Esophagus squamous epithelium (tissue), 5 donors: ENCODE measurements at places on chromosomes 11 and 22.

DNA sequence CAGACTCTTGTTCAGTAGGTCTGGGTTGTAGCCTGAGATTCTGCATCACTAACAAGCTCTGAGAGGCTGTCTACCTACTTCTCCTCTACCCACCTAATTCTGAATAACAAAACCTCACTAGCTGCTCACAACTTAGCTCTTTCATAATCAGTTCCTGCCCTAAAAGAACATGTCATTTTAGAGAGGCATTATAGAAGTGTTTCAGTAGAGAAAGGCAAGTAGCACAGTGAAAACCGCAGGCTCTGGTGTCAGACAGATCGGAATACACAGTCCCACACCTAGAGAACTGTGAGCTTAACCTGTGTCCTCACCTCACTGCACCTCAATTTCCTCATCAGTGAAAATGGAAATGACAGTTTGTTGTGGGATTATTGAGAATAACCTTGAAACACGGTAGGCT is 1337.6 kb upstream of the TENM4 start:
- DNase-seq = no peak

- no peak for DNase-seq
Measured at GRCh38 chr11:81585390-81585933, 1148.2 kb downstream of the FAM181B start.

- DNase-seq = no peak
Measured at GRCh38 chr11:45872651-45873356, 12.6 kb upstream of the MAPK8IP1 start.

DNA sequence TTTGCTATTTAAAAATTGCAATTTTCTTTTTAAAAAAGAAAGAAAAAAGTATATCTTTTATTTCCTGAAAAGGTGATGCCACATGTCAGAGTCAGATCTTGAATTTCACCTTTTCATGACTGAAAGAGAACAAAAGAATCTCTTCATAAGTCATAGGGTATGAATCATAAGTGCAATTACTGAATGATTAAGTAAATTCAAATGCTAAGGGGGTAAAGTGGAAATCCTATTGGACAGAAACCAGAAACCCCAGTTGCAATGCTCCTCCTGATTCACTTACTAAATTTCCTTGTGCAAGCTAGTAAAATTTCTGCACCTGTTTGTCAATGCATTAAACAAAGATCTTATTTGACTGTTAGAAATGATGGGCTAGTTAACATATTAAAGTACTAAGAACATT is 8.2 kb upstream of the PRRG4 start:
- DNase-seq = no peak

GRCh38 chr11:76185931-76186401 is 20.3 kb downstream of the WNT11 start:
- DNase-seq = no peak

DNA sequence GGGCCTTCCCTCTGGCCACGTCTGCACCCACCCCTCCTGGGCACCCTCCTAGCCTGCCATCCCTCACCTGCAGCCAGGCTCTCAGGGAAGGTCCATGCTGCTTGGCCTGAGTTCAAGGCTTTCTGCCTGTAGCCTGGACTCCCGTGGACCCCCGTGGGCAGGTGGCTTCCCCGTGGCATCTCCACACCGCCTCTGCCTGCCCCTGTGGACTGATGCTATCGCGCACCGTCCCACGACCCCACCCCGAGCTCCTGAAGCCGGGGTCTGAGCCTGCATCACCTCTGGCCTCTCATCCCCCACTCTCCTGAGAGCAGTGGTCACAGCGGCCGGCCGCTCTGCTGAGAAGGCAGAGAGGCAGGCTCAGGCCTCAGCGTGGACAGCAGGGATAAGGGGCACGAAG is 4.5 kb downstream of the IFITM5 start:
- no peak for DNase-seq

- DNase-seq = no peak
Measured at GRCh38 chr22:28034760-28035401, 115.8 kb upstream of the PITPNB start.

DNA sequence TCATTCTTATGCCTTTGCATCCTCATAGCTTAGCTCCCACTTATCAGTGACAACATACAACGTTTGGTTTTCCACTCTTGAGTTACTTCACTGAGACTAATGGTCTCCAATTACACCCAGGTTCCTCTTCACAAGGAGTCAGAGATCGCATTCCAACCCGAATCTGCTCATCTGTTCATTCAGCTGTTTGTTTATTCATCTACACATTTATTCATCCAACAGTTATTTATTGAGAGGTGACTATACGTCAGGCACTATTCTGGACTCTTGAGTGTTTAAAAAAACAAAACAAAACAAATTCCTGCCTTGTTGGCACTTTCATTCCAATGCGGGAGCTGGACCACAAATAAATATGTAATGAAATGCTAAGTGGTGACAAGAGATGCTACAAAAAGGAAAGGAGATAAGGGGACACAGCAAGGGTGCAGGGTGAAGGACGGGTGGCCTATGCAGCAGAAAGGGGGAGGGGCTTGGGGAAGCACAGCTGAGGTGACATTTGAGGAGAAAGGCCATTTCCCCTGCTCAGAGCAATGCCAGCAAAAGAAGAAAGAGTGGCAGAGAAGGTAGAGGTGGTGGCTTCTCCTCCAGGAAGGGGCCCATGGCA is 393.8 kb upstream of the SYN3 start:
- DNase-seq = no peak

- DNase-seq = no peak
Measured at GRCh38 chr11:9642894-9643293, 21.0 kb upstream of the SWAP70 start.

GRCh38 chr11:67504005-67504949 is 886 bp downstream of the PITPNM1 start:
- no peak for DNase-seq

DNA sequence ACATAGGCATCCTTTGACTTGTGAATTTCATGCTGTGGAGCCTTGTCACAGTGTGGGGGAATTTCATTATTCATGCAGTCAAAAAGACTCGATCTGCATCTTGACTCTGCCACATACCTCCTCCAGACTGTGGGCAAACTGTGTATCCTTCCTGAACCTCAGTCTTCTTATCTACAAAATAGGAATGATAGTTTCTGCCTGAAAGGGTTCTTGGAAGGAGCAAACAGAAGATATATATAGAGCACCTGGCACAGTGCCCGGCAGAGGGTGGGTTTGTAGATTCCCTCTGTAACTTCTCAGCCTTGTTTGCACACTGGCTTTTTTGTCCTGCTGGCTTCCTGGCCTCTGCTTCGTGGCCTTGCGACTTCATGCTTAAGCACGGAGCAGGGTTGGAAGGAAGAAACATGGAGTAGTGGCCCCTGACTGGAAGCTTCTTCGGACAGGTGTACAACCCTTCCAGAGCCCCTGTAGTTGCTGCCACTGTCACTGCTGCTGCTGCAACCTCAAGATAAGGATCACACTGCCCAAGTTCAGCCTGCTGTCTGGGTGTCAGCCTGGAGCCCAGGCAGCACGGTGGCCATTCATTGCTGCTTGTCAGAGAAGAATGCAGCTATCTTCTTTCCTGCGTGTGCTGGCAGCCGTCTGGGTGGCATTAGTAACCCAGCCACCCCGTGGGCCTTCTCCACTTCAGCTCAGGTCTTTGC is 106.4 kb downstream of the MICAL2 start:
- no peak for DNase-seq

DNA sequence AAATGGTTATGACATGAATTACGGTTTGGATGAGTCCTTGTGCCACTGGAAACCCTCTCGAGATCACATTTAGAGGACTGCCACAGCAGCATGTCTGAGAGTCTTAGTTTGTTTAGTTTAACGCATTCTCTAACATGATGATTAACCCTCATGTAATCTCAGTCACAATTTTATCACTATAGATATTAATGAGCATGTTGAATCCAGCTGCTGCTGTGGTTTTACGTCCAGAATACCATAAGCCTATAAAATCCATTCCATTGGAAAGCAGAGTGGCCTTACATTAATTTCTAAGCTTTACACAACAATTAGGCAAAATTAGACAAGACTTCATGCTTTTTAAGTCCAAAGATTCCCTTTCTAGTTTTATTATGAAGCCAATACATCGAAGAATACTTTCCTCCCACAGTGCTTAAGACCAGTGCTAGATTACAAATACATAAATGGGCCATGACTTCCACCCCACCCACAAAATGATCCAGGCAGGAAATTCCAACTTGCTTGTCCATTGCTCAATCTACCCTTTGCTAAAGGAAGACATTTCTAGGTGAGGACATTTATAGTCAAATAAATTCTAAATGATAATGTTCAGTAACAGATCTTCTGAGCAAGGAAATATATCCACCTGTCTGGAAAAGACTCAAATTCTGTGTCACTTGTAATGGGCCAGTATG is 3.5 kb upstream of the ELMOD1 start:
- DNase-seq = no peak

DNA sequence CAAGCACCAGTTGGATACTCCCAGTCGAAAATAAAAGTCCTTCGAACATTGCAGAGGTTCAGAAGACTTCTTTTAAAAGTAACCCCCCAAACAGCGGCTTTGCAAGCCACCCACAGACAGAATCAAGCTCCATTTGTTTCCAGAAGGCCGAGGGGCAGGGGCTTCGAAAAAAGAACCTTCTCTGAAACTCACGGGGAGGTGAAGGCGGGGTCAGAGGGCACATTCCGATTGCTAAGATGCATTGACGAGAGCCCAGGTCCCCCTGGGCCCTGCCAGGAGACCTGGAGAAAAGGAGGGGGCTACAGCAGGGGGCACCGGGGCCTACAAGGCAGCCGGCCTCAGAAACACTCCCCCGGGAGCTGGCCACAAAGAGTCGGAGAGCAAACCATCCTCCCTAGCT is 306.8 kb downstream of the MN1 start:
- no peak for DNase-seq

DNA sequence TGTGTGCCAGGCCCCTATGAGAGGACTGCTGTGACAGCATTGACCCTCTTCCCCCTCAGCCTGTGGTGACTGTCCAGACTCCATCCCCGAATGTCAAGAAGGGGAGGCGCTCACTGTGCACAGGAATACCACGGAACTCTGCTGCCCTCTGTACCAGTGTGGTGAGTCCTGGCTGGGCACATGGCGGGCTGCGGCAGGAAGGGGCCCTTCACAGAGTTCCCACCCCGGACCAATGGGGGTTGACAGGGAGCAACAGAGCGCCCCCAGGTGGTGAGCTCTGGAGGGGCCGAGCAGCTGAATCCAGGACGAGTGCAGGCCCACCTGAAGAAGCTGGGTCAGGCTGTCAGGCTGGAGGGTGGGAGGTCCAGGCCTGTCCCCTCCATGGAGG is 83.8 kb upstream of the MYOD1 start:
- no peak for DNase-seq

DNA sequence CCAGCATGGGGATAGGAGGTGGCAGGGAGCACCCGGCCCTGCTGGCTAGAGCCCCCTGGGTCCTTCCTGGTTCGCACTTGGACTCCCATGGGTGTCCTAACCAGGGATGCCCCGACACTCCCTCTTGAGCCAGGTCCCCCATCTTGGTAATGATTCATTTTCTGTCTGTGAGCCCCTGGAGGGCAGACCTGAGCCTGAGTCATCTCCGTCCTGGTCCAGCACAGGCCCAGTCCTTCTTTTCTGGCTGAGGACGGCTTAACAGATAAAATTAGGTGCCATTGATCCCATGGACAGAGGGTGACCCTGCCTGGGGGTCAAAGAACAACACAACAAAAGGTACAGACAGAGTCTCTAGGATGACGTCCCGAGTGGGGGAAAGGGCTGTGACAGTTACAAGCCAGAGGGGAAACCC is 3.5 kb downstream of the RHOD start:
- no peak for DNase-seq

- no peak for DNase-seq
Measured at GRCh38 chr11:115616971-115617370, 112.8 kb upstream of the CADM1 start.

GRCh38 chr11:17974246-17974645 is 38.6 kb downstream of the SERGEF start:
- DNase-seq = no peak

- DNase-seq = no peak
Measured at GRCh38 chr11:128686745-128687177, 7.1 kb upstream of the FLI1 start.

DNA sequence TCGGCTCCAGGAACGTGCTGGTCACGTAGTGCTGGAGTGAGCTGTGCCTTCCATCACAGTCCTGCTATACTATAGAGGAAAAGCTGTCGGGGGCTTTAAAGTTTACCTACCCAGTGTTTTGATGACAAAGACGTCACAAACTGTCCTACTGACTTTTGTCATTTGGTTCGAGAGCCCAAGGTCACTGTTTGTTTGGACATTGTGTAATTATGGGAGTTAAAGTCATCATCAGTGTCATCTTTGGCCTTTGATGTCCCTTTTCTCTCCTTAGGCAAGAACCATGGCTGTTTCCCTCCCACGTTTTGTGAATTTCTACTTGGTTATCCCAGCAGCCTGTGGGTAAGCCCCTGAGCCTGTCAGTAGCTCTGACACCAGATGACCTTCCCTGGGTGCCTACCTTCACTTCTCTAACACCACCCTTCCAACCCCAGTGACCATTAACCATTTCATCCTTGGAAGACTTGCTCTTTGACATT is 59.3 kb downstream of the SLC1A2 start:
- no peak for DNase-seq

GRCh38 chr11:2298131-2298794 is 3.5 kb downstream of the C11orf21 start:
- DNase-seq = no peak

DNA sequence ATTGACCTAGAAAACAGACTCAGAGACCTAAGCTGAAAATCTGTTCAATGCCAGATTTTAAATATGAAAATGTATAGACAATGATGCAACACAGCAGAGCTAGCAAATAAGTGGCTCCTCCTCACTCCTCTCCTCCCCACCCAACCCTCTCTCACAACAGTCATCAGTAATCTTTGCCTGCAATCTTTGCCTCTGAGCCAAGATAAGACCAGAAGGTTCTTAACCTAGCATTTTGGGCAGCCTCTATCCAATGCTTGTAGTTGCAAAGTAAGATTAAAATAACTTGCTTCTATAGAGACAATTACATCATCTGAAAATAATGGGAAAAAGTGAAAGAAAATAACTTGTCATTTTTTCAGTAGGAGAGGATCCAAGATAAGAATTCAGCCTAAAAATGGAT is 117.3 kb downstream of the PARVA start:
- no peak for DNase-seq
